ENCODE measurements at places on chromosomes 3 and 15.

DNA sequence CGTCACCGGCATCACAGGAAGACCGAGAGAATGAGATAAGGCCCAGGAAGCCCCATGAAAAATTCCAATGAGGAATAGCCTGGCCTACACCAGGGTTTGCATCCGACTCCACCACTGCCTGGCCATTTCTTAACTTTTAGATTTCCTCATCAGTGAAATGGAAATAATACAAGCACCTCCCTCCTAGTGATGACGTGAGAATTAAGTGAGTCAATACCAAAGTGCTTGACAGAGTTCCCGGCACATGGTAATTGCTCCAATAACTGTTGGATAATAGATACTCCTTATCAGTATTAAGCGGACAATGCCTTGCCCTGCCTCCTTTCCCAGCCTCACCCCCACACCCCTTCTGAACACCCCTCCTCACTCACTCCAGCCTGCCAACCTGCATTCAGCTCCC is 105.4 kb downstream of the TLE3 start:
- DNase-seq, result no peak

DNA sequence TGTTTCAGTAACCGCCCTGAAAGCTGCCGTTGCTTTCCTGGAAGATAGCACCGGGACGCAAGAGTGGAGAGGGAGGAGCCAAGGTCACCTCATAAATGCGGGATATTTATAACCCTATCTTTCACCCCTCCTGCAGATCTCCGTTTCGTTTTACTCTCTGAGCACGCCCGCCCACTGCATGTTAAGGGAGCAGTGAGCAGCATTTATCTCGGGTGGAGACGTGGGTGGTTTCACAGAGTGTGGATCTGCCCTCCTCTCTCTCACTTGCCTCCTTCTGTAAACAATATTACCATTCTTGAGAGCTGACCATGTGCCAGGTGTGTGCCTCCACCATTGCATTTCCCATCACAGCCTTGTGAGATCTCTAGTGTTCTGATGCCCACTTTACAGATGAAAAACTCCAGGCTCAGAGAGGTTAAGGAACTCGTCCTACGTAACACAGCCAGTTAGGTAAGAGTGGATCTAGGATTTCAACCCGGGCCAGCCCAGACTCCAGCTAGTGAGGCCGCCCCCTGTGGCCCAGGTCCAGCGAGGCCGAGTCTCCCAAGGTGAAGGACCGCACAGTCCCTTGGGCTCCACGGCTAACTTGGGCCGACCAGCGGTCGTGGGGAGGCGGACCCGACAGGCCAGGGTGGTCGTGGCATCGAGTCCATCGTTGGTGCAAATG is 16.9 kb upstream of the SEMA4B start:
- DNase-seq, result peak; percentile 84

DNA sequence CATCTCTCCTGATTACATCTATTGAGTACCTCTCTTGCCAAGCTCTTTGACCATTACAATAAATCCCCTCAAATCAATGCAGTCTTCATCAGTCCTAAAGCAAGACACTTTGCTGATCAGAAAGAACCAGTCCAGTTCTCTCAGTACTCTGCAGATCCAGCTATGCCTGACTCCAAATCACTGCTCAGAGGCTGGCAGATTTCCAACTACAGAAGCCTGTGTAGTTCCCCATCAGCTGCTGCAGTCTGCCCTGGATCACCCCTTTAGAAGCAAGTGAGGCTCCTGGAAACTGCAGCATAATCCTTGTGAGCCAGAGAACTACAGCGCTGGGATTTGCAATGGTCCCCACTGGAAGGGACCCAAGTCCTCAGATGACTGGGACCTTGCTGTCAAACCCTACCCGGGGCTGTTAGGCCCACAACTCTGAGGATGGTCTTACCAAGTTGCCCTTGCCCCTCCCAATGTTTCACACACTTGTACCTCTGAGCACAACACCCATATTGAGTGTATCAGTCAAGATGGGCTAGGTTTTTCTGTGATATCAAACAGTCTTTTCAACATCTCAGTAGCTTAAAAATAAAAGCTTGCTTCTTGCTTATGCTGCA is 81.9 kb upstream of the TOPAZ1 start:
- no peak for DNase-seq

DNA sequence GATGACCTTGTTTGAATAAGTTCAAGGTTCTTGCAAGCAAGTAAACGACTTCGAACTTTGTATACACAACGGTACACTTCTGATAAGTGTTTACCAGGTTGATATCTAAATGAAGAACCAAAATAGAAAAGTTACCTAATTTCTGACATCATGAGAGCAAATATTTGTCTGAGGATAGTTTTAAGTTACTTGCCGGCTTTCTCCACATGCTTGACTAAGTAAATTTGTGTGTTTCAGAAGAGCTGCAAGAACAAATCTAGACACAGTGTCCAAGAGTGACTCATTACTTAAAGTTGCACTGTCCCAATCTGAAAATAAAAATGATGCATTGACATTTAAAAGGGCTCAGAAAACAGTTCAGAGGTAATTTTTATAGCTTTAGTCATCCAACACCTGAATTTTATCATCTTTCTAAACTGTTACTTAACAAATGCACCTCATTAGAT is 115.1 kb downstream of the HERC1 start:
- no peak for DNase-seq

DNA sequence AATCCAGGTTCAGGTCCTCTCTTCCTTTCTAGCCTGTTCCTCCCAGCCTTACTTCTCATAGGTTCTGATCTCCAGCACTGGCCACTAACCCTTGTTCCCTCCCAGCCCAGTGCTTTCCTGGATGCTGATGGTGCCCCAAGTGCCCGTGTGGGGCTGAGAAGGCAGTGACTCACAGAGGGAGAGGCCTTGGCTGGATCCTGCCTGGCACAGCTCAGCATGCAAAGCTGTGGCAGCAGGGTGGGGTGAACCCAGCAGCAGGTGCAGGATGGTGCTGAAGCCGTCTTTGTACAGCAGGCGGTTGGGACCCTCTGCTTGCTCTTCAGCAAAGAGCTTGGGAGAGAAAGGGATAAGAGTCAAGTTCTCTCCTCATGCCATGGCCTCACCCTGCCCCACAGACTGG is 7.6 kb downstream of the LPCAT4 start:
- no peak for DNase-seq

- DNase-seq, result no peak
These were observed 4.1 kb downstream of the CCDC191 start for GRCh38 chr3:114052216-114052615.

GRCh38 chr3:160830796-160831195 is 74.8 kb downstream of the PPM1L start:
- no peak for DNase-seq

- DNase-seq, result no peak
These were observed 59.2 kb downstream of the SRGAP3 start for GRCh38 chr3:9190276-9190675.

DNA sequence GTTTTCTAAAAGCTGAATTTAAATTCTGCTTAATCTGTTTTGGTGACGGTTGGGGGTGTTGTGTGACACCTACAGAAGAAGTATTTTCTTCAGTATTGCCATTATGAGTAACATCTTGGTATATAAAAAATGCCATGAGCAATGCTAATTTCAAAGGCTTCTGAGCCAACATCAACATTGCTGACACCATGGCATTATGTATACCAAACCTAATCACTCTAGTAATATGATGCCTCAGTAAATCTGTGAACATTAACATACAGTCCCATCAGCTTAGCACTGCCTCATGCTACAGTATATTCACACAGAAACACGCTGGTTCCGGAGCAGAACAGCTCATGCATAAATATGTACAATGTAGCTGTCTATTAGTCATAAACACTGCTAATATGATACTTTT is 75.8 kb downstream of the ZPLD1 start:
- DNase-seq, result no peak

GRCh38 chr15:89335298-89336041 is 846 bp upstream of the POLG start:
- DNase-seq, result no peak

GRCh38 chr15:74907163-74907870 is 666 bp upstream of the FAM219B start:
- DNase-seq, result peak; percentile 30

All from K562 (cell line).